ENCODE measurements at places on chromosomes 7 and 10. TPM values are rescaled to one million over a fixed set of nuclear protein-coding genes. Genes with fewer than 3 reads are reported as not detected.

PPP1R9A gene
- total RNA-seq, result not detected

VIPR2 gene
- not detected for total RNA-seq

ATOH7 gene
- not detected for total RNA-seq

RAPGEF5 gene
- 7.6 TPM for total RNA-seq

UTF1 gene
- total RNA-seq, result not detected

C10orf95 gene
- total RNA-seq, result 3.2 TPM

GNA12 gene
- 18.9 TPM for total RNA-seq

FAM25C gene
- not detected for total RNA-seq

MOGAT3 gene
- not detected for total RNA-seq

EN2 gene
- total RNA-seq, result not detected

OR2A12 gene
- not detected for total RNA-seq

STEAP1B gene
- 12.1 TPM for total RNA-seq

ZDHHC4 gene
- total RNA-seq, result 40.4 TPM

BEND7 gene
- total RNA-seq, result 2.9 TPM

CRPPA gene
- total RNA-seq, result 0.31 TPM

TSPAN15 gene
- total RNA-seq, result 2.9 TPM

ZNF107 gene
- total RNA-seq, result 2.1 TPM

SMNDC1 gene
- total RNA-seq, result 3.4 TPM

PPP1R17 gene
- total RNA-seq, result not detected

ANKRD22 gene
- total RNA-seq, result 0.42 TPM

OR6V1 gene
- total RNA-seq, result not detected

IFIT1B gene
- not detected for total RNA-seq

IRF5 gene
- 9.1 TPM for total RNA-seq

CXCL12 gene
- not detected for total RNA-seq

FAM25A gene
- total RNA-seq, result 3.3 TPM

AKR1C3 gene
- 3.7 TPM for total RNA-seq

INSIG1 gene
- total RNA-seq, result 141 TPM

SPDYE1 gene
- total RNA-seq, result not detected

NYAP1 gene
- total RNA-seq, result 4.8 TPM

COL13A1 gene
- total RNA-seq, result 3.7 TPM

CTBP2 gene
- total RNA-seq, result 97.1 TPM

WEE2 gene
- not detected for total RNA-seq

PPP1R3A gene
- not detected for total RNA-seq

PNLIP gene
- not detected for total RNA-seq

PROSER2 gene
- total RNA-seq, result 64.3 TPM

DGKI gene
- not detected for total RNA-seq

HMX2 gene
- total RNA-seq, result not detected

GIMAP7 gene
- total RNA-seq, result not detected

TRIM73 gene
- 0.08 TPM for total RNA-seq

CPA4 gene
- 10.8 TPM for total RNA-seq

AKR1E2 gene
- total RNA-seq, result 2.3 TPM

WNT2 gene
- total RNA-seq, result not detected

SPDYE2 gene
- not detected for total RNA-seq

UPK3BL1 gene
- total RNA-seq, result 6.0 TPM

GALNT17 gene
- total RNA-seq, result not detected

ADAM12 gene
- total RNA-seq, result 0.55 TPM

MAT1A gene
- not detected for total RNA-seq

XRCC2 gene
- total RNA-seq, result 4.6 TPM

SNCG gene
- 1.3 TPM for total RNA-seq

TRIM50 gene
- total RNA-seq, result not detected

OPALIN gene
- not detected for total RNA-seq

LRGUK gene
- not detected for total RNA-seq

MSS51 gene
- total RNA-seq, result 0.57 TPM

RAB11FIP2 gene
- 4.8 TPM for total RNA-seq

NUP42 gene
- total RNA-seq, result 19.0 TPM

CNNM1 gene
- total RNA-seq, result under 0.01 TPM

CNOT4 gene
- total RNA-seq, result 6.6 TPM
